ENCODE measurements at places on chromosomes 16 and 17.

GRCh38 chr16:23423496-23424049 is 29.4 kb downstream of the COG7 start:
- DNase-seq, result peak; percentile 11

DNA sequence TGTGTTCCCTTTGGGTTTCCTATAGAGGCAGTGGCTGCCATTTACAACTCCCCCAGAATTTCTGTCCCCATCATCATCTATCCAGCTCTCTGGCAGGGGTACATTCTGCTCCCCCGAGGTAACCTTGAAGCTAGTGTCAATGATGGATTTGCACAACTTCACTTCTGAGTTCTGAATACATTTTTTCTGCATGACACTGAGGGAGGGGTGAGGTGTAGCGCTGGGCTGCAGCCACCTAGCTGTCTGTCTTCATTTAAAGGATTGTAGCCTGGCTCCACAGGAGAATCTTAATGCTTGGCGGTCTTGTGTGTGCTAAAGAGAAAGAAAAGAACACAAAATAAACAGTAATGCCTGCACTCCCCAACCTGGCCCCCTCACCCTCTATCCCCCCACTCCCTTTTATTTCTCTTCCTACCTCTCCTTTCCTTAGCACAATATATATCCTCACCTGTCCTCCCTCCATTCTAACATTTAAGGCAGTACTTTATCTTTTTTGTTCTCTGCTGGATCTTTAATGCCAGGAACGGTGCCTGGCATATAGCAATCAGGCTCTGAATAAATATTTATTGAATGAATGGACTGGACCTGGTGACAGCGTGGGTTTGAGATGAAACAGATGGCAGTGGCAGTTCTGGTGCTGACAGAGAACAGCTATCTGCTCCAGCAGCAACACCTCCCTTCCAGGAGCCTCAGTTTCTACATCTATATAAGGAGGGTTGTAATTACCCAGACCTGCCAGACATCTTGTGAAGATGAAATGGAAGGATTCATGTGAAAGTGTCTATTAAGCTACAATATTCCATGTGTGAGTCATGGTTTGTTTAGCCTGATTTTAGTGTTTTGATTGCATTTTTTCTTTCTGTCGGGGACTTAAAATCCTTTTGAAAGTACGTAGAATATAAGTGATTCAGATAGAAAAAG is 163.5 kb upstream of the CDH11 start:
- DNase-seq, result no peak

DNA sequence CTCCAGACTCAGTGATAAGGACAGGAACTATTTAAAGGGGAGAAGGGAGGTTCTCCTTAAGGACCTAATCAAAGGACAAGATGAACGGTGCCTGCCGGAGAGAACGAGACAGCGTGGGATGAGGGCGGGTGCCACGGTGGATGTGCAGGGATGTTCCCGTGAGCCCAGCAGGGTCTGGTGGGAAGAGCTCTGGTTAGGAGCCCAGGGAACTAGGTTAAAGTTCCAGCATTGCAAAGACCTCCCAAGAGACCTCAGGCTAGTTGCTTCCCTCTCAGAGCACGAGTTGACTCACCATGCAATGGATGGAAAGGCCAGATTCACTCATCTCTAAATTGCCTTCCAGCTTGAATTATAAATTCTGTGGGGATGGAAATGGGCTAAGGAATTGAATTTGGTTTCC is 14.7 kb downstream of the CCR7 start:
- DNase-seq, result no peak

DNA sequence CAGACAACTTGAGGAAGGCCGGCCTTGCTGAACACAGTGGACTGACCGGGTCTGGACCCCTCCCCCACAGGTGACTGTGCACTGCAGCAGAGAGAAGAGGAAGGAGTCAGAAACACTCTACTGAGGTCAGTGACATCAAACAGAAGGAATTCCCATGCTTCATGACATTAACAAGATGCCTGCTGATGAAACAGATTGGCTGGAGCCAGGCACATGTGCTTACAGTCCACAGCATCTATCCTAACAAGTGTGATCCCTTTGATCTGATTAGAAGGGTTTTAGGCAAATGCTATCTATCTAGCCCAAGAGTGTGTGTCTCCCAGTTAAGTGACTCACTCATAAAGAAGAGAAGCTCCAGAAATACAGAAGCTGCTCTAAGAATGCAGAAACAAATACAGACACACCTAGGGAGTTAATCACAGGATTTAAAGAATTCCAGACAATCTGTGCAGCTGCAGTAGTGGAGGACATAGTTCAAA is 90.2 kb downstream of the SYCE1L start:
- DNase-seq, result peak; percentile 82

DNA sequence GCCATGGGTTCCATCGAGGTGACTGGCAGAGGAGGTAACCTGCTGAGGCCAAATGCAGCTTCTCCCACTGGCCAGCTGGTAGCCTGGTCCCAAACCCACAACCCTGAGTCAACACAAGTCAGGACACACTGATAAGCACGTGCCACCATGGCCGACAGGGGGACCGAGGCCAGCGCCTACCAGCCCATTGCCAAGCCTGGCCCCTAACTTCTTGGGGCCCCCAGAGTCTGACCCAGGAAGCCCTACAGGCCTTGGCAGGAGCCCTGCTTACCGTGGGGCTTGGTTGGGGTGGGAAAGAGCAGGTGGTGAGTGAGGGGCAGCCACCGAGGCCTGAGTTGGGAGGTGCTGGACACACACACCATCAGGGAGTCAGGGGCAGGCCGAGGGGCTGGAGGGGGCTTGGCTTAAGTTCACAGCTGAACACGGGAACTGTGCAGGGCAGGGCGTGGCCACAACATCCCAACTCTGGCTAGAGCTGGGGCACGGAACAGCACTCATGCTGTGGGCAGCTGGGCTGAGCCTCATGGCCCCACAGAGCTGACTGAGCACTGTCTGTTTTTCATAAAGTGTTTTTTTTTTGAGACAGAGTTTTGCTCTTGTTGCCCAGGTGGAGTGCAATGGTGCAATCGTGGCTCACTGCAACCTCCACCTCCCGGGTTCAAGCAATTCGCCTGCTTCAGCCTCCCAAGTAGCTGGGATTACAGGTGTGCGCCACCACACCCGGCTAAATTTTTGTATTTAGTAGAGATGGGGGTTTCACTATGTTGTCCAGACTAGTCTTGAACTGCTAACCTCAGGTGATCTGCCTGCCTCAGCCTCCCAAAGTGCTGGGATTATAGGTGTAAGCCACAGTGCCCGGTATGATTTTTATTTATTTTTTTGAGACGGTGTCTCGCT is 5.5 kb downstream of the MRPL28 start:
- DNase-seq, result no peak

DNA sequence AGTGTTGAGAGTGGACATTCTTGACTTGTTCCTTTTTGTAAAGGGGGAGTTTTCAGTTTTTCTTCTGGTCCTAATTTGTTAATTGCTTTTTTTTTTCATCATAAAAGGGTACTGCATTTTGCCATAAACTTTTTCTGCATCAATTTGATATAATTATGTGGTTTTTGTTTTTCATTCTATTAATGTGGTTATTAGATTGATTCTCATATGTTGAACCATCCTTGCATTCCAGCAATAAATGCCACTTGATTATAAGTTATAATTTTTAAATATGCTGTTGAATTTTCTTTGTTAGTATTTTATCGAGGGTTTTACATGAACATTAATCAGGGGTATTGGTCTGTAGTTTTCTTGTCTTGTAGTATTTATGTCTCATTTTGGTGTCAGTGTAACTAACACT is 87.2 kb upstream of the SMIM36 start:
- DNase-seq, result no peak

DNA sequence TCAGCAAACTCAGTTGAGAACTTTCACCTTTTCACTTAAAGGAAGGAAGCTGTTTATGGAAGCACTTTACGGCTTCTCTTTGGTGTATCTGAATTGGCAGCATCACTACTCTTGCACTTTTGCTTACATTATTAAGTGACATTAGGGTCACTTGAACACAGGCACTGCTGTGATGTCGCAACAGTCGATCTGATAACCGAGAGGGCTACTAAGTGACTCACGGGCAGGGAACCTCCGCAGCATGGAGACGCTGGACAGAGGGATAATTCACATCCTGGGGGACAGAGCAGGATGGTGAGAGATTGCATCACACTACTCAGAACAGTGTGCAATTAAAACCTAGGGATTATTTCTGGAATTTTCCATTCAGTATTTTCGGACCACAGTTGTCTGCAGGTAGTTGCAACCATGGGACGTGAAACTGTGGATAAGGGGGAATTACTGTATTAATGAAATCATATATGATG is 56.5 kb downstream of the DNAH2 start:
- peak; percentile 22 for DNase-seq
